Omental fat pad (tissue), 4 donors: ENCODE measurements at places on chromosomes 7 and 10.

DNA sequence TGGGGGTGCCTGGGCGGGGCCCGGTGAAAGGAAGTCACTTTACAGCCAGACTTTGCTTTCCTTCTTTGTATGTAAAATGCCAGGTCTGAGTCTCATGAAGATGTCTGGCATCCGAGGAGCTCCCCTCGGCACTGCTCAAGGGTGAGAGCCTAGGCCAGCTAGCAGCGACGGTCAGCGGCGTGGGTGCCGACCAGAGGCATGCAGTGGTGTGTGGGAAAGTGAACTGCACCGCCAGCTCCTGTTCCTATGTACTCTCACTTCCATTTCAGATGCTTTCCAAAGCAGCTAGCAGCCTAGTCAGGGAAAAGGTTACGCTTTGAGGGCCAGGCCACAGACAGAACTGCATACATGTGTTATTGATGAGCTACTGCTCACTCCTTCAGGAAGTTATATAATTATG is 172.8 kb downstream of the ZMYND11 start:
- no peak for DNase-seq

- DNase-seq: no peak
Observed at GRCh38 chr10:89357096-89357495, 20.8 kb upstream of the IFIT1B start.

DNA sequence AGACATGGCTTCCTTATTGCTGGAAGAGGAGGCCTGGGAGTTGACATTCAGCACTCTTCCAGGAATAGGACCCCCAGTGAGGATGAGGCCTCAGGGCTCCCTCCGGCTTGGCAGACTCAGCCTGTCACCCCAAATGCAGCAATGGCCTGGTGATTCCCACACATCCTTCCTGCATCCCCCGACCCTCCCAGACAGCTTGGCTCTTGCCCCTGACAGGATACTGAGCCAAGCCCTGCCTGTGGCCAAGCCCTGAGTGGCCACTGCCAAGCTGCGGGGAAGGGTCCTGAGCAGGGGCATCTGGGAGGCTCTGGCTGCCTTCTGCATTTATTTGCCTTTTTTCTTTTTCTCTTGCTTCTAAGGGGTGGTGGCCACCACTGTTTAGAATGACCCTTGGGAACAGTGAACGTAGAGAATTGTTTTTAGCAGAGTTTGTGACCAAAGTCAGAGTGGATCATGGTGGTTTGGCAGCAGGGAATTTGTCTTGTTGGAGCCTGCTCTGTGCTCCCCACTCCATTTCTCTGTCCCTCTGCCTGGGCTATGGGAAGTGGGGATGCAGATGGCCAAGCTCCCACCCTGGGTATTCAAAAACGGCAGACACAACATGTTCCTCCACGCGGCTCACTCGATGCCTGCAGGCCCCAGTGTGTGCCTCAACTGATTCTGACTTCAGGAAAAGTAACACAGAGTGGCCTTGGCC is 4.3 kb downstream of the PGAM2 start:
- no peak for DNase-seq

GRCh38 chr10:46080886-46081285 is 34.8 kb upstream of the MSMB start:
- no peak for DNase-seq

DNA sequence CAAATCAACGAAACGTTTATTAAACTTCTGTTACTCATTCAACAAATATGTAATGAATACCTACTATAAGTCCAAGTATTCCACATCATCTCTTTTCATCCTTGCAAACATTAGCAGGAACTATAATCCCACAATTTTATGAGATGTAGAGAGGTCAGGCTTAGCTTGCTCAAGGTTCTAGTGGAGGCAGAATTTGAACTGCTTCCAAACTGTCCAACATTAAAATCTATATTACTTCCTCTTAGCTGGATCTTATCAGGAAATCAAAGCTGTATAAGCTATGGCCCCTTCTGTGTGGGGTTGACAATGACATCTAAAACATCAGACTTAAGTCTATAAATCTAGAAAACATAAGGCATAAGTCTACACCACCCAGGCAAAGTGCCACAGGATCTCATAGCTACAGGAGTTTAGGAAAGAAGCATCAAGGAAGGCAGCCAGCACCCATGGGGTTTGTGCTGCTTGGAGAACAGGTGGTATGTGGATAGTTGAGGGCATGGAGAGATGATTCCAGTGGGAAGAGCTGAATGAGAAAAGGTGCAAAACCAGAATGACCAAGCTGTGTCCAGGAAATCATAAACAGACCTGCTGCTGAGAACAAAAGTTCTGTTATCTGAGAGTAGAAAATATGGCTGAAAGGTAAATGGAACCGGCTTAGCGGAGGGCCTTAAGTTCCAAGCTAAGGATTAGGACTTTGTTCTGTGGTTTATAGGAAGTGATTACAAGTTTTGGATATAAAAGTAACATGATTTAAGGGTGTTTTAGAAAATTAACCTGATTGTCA is 34.5 kb downstream of the PAPSS2 start:
- DNase-seq: no peak

DNA sequence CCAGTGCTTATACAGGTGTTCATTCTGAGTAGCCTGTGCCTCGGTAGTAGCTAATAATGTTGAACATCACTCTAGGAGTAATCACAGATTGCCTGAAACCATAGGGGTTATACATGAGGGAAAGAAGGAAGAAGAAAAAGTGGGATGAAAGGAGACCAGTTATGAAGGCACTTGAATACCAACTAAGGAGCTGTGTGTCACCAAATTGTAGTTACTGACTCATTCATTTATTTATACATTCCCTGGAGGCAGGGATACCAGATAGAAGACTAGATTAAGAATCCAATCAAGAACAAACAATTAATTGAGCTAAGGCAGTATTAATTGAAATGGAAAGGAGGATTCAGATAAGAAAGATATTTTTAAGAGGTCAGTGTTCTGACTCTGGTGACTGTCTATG is 129.6 kb upstream of the PRPS1L1 start:
- DNase-seq: no peak

DNA sequence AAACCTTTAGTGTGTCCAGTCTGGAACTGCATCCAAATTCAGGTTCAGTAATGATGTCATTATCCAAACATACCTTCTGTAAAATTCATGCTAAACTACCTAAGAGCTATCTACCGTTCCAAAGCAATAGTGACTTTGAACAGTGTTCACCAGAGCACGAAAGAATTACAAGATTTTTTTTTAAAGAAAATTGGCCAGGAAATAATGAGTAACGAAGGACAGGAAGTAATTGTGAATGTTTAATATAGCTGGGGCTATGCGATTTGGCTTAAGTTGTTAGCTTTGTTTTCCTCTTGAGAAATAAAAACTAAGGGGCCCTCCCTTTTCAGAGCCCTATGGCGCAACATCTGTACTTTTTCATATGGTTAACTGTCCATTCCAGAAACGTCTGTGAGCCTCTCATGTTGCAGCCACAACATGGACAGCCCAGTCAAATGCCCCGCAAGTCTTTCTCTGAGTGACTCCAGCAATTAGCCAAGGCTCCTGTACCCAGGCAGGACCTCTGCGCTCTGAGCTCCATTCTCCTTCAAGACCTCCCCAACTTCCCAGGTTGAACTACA is 694 bp upstream of the FAS start:
- DNase-seq: no peak

GRCh38 chr10:48938281-48938680 is 1.4 kb downstream of the LRRC18 start:
- DNase-seq: no peak

DNA sequence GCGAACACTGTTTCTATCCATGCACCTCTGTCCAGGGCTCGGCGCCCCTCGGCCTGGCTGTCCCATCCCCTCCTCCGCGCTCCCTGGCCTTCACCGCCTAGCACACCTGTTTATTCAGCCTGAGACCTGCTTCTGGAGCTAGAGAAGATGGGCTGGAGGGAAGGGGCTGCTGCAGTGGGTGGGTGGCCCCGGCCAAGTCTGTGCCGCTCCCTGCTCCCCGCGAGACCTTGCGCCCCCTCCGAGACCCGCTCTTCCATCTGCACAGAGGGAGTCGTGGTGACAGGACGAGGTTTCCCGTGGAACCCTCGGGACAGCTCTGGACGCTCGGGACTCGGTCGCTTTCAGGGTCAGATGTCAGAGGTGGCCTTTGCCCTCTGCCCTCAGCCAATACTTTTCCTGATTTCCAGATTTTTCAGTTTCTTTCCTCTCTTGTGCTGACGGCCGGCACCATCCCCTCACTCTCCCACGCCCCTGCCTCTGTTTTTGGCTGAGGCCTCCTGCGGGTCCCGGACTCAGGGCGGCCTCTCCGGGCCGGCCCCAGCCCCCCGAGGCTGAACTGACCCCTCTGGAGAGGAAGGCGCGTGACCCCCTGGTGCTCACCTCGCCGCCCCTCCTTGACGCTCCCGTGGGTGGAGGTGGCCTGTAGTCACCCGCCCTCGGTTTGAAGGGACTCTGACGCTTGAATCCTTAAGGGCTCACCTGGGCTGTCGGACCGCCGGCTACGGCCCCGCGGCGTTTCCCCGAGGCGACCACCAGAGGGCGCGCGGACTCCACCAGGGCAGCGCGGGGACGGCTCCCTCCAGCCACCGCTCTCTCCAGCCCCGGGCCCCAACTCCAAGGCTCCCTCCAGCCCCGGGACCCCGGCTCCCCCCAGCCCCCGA is 15.6 kb downstream of the SHH start:
- peak; percentile 51 for DNase-seq

DNA sequence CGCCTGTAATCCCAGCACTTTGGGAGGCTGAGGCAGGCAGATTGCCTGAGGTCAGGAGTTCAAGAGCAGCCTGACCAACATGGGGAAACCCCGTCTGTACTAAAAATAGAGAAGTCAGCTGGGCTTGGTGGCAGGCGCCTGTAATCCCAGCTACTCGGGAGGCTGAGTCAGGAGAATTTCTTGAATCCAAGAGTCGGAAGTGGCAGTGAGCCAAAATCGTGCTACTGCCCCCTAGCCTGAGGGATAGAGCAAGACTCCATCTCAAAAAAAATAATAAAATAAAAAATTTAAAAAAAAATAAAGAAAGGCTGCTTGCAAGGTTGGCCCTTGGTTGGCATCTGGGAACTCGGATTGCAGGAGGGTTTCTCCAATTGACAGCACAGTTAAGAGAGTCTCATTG is 221.6 kb downstream of the DGKI start:
- DNase-seq: no peak
